T1000 (cell line): ENCODE measurements at places on chromosomes 7 and 10.

- DNase-seq: no peak
Measured at GRCh38 chr10:103333934-103334520, 16.9 kb downstream of the PCGF6 start.

DNA sequence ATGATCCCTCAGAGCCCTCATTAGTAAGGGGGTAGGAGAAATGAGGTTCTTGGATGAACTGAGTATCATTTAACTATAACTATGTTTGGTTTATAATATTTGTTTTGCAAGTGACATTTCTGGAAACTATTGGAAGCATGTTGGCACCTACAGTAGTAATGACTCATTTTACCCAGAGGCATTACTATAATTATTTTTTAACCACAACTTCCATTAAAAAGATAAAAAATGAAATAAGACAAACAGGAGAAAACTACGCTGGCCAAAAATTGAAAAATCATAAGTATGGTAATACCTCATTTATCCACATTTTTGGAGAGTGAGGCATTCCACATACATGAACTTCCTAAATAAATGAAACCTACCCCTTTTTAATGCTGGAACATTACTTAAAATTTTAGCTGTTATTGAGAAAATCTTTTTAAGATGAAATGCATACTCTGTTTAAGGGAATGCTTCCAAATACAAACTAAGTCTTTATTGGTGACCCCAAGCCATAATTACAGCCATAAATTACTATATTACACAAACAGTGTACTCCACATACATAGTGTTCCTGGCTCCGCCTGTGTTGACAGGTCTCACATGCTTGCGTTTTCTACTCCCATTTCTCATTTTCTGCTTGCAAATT is 84.6 kb upstream of the CAPZA2 start:
- no peak for DNase-seq

- DNase-seq: no peak
Measured at GRCh38 chr10:9294865-9295264, 1240.4 kb downstream of the GATA3 start.

GRCh38 chr7:12351843-12352242 is 51.8 kb downstream of the VWDE start:
- no peak for DNase-seq

- DNase-seq: no peak
Measured at GRCh38 chr7:47766126-47766525, 182.1 kb downstream of the PKD1L1 start.

DNA sequence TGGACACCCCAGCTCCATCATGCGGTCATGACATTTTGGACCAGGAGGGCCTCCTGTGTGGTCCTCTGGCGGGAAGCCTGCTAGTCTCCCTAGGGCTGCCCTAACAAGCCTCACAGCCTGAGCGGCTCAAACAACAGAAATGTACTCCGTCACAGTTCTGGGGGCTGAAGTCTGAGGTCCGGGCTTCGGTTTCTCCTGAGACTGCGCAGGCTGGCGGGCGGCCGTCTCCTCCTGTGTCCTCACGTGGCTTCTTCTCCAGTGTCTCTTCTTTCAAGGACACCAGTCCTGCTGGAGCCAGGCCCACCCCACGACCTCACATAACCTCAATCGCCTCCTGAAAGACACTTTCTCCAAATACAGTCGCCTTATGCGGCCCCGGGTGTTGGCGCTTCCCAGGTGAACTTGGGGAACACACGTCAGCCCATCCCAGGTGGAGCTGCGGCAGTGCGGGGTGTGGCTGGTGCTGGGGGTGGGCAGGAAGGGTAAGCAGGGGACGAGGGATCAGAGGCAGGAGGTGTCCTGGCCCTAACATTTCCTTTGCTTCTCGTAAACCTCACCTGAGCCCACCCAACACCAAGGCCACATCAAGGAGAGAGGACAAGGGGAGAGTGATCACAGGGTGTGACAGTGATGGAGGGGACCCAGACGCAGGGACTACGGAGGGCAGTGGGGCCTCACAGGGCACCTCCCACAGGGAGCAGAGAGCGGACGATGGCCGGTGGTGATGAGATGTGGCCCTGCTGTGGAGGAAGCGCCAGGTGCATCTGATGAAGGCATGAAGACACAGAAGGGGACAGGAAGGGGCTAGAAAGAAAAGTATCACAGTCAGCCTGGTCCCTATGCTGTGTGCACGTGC is 580.6 kb downstream of the PTPRN2 start:
- no peak for DNase-seq

- DNase-seq: no peak
Measured at GRCh38 chr7:46259947-46260346, 338.9 kb upstream of the IGFBP3 start.

DNA sequence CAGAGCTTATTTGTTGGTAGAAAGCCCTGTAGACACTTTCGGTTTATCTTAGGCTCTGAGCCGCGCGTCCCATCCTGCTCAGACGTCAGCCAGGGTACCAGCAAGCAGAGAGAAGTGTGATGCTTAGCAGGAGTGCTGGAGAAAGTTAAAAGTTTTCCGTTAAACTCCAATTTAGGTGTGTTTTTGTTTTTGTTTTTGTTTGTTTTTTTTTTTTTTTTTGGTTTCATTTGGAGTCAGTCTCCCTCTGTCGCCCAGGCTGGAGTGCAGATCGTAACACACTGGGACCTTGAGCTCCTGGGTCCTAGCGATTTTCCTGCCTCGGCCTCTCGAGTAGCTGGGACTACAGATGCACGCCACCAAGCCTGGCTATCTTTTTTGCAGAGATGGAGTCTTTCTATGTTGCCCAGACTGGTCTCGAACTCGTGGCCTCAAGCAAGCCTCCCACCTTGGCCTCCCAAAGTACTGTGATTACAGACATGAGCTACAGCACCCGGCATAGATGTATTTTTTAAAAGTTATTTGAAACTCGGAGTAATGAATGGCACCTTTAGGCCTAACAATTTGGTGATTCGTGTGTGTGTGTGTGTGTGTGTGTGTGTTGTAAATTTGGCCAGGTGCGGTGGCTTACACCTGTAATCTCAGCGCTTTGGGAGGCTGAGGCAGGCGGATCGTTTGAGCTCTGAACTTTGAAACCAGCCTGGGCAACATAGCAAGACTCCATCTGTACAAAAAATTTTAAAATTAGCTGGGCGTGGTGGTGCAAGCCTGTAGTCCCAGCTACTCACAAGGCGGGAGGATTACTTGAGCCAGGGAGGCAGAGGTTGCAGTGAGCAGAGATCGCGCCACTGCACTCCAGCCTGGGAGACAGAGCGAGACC is 1.3 kb upstream of the HIP1 start:
- no peak for DNase-seq

DNA sequence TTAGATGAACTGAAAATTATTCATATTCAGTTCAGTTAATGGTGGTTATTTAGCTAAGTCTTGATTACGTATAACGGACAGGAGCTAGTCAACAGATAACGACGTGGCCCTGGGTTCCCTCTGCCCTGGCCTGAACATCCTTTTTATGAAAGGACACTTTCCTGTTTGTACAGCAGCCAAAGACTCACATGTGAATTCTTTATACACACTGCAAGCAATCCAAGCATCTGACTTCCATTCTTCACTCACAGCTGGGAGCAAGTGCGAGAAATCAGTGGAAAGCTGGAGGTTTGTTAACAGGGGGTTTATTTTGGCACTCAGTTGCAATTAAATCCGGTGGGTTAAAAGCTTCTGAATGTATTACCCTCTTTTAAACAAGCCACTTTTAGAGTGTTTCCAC is 148.1 kb upstream of the GDF10 start:
- DNase-seq: no peak

- DNase-seq: no peak
Measured at GRCh38 chr7:36653008-36653662, 71.2 kb downstream of the AOAH start.

GRCh38 chr10:58625070-58625469 is 112.4 kb downstream of the BICC1 start:
- DNase-seq: no peak

GRCh38 chr10:71204746-71205145 is 7.6 kb upstream of the UNC5B start:
- DNase-seq: no peak

DNA sequence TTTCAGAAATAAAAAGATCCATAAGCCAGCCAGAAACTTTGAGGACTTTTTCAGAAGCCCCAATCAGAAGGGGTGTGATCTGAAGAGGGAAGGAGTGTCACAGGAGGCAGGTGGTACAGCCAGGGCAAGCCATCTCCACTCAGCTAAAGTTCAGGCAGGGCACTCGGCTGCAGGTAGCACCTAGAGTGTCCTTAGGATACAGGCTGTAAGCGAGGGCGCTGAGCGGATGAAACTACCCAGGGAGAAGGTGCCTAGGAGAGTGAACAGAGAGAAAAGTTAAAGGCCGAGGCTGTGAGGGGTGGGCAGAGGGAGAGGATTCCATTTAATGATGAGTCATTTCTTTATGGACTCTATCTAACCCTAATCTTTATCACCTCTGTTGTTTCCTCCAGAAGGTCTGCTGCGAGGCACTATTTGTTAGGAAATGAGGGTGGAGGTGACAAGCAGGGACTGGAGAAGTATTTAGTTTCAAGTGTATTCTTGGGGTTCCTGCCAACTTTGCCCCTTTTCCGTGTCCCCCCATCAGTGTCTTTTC is 29.8 kb upstream of the ZCCHC24 start:
- no peak for DNase-seq

DNA sequence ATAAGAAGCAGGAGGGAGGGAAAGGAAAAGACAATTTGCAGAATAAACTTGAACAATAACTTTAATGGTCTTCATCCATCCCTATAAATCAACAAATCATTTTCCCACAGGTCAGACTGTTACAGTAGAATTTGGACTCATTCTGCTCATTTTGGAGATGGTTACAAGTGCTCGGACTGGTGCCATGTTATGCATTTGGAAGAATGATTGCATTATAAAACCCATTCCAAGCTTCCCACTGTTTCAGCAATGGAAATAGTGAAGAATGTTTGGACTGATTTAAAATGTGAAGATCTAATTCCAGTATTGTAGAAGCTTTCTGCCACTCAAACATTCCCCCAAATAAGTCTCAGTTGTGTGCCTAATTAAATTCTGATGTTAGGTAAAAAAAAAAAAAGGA is 99.7 kb upstream of the ZEB1 start:
- DNase-seq: no peak

DNA sequence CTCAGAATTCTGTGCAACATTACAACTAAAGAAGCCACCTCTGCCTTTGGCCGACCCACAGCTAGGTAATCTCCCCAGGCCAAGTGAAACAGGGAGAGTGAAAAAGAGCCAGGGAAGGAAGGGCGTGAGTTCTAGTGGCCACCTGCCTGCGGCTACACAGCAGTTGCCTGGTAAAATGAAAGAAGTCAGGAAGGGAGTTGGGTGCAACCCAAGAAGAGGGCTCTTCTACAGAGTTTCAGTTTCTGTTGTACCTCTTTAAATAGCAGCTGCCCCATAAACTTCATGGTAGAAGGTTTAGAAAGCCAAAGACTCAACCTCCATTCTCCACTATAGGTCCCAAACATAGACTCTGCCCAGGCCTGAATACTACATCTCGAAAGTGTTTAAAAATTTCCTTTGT is 76.2 kb upstream of the TMEM168 start:
- no peak for DNase-seq

GRCh38 chr7:91894781-91895480 is 14.4 kb upstream of the MTERF1 start:
- DNase-seq: no peak

DNA sequence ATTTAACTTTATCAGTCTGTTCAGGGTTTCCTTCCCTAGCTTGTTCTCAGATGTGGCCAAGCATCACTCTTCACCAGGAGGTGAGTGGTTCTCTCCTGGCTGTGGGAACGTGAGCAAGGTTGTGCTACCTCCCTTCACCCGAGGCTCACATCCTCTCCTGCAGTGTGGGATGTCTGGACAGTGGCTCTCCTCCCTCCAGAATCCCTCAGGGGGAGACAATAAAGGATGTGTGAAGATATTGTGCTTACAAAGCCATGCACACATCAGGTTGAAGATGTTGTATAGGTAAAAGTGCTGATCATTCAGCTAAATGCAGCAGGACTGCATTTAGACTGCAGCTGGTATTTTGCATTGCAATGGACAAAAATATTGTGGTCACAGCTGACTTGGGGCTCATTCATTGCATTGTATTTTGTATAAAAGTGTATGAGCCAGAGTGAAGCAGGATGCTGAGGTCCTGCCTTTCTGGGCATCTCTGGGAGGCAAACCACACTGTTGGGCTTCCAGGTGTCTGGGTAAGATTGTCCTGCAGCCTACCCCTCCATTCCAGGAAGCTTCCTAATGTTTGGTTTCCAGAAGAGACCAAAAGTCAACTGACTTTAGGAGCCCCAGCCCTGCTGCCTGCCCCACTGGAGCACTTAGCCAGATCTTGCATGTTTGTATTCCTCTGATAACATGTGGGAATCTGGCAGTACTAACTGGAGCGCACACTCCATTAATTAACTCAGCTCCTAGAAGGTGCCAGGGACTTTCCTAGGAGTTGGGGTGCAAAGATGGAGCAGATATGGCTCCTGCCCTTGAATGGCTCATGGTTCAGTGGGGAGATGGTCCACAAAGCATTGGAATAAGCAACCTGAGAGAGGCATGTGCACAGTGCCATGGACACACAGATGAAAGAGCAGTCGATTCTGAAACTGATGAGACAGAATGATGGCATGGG is 292.5 kb upstream of the ZNF32 start:
- no peak for DNase-seq

DNA sequence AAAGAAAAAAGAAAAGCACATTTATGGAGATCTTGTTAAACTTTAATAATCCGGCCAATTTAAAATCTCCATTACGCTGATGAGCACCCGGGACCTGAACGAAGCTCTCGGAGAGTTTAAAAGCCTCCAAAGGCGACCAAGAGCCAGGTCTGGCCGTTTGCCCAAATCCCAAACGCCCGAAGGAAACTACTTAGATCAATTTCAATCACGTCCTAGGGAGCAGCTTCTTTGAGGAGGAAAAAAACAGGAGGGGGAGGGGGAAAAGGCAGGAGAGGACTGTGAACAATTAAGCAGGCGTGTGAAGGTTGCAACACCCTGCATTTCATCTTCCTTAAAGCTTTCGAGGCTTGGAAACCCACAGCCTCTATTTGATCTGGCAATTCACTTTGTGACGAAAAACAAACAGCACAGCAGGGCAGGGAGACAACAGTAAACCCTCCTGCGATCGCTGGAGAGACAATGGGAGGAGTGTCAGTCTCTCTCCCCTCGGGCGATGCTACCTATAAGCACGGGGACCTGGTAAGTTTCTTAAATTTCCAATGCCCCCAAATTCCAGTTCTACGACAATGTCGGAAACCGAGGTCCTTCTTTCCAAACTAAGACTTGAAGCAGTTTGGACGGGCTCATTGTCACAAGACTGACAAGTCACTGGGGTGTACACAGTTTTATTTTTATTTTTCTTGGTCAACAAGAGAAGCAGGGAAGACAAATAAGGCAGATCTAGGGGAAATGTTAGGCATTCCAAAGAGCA is 1.2 kb downstream of the KLF6 start:
- no peak for DNase-seq

DNA sequence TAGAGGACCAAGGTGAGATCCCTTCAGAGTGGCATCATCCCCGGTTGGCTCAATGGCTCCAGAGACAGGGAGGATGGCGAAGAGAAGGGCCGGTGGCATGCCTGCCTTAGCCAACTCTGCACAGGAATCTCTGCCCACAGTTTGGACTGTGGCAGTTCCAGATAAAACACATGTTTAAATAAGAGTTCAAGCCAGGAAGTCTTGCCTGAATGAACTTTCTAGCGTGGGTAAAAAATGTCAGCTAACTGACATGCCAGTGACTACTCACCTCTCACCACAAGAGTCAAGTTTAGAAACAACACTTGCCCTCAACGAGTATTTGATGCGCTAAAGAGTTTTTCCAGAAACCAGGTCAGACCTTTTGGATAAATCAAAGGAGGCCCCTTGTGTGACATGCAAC is 3.0 kb downstream of the NOD1 start:
- DNase-seq: no peak
